Esophagus muscularis mucosa (tissue), 4 donors: ENCODE measurements at places on chromosomes 12 and 14. TPM values are rescaled to one million over a fixed set of nuclear protein-coding genes. Genes with fewer than 3 reads are reported as not detected.

The TGFB3 gene
- total RNA-seq = 28.8 TPM

The MYF5 gene
- total RNA-seq = not detected

The DUSP6 gene
- total RNA-seq = 62.2 TPM

DNA sequence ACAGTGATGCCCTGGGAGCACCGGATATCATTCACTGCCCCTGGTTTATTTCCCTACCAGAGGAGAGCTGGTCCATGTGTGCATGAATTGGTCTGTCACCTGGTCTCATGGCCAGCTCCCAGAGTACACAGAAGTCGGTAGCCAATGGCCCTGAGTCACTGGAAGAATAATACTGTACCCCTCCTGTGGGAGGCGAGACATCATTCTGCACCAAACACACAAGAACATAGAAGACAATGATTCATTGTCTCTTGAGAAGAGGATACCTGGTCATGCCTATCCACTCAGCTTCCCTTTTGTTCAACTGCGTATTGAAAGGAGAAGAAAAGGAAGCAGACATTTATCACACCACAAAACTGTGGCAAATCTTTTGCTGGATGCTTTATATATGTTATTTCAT lies 216.2 kb downstream of the DPF3 start:
- no peaks in the 10 kb centered on the region for H3K27me3 ChIP-seq
- no peak for DNase-seq
- peaks cover 4% of the 10 kb centered on the region for H3K4me1 ChIP-seq
- H3K4me3 ChIP-seq = no peak overlapping the region
- no peak overlapping the region for H3K27ac ChIP-seq
- H3K36me3 ChIP-seq = no peaks in the 10 kb centered on the region

DNA sequence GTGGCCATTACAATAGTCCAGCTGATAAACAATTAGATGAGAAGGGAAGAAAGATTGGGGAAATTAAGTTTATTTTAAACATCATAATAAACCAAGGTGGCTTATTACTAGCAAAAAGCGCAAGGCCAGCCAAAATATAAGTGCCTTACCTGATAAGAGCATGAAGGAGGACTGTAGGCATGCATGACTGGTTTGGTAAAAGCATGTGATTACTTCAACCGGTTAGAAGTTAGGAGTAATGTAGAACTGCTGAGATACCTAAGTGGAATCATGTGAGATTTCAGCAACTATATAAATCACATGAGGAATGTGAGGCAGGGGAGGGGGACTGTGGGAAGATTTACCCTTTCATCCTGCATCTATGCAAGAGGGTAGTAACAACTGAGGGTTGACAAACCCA lies 59.7 kb upstream of the CCDC196 start:
- no peaks in the 10 kb centered on the region for H3K36me3 ChIP-seq
- no peaks in the 10 kb centered on the region for H3K4me1 ChIP-seq
- no peaks in the 10 kb centered on the region for H3K27me3 ChIP-seq
- DNase-seq = no peak
- no peak overlapping the region for H3K4me3 ChIP-seq

- no peaks in the 10 kb centered on the region for H3K36me3 ChIP-seq
- no peak overlapping the region for H3K27ac ChIP-seq
- H3K27me3 ChIP-seq = no peaks in the 10 kb centered on the region
These were observed 7.0 kb upstream of the CAPRIN2 start for GRCh38 chr12:30761730-30762129.

- no peak for DNase-seq
- H3K27me3 ChIP-seq = no peaks in the 10 kb centered on the region
- H3K36me3 ChIP-seq = no peaks in the 10 kb centered on the region
- H3K4me1 ChIP-seq = no peaks in the 10 kb centered on the region
These were observed 67.1 kb upstream of the GZMB start for GRCh38 chr14:24701062-24701461.
